Kidney epithelial cell (primary cell): ENCODE measurements at places on chromosomes 7 and 10.

GRCh38 chr10:29508554-29509244, 126.1 kb downstream of the SVIL start:
- DNase-seq, result no peak

DNA sequence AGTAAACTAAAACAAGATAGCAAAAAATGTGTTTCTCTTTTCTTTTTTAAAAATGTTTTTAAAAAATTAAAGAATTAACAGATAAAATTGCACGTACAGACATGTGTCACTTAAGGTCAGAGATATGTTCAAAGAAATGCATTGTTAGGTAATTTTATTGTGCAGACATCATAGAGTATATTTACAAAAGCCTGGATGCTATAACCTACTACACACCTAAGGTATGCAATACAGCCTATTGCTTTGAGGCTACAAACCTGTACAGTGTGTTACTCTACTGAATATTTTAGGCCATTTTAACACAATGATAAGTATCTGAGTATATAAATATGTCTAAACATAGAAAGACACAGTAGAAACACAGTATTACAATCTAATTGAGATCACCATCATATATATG, 253.1 kb downstream of the PRKG1 start:
- DNase-seq, result no peak

DNA sequence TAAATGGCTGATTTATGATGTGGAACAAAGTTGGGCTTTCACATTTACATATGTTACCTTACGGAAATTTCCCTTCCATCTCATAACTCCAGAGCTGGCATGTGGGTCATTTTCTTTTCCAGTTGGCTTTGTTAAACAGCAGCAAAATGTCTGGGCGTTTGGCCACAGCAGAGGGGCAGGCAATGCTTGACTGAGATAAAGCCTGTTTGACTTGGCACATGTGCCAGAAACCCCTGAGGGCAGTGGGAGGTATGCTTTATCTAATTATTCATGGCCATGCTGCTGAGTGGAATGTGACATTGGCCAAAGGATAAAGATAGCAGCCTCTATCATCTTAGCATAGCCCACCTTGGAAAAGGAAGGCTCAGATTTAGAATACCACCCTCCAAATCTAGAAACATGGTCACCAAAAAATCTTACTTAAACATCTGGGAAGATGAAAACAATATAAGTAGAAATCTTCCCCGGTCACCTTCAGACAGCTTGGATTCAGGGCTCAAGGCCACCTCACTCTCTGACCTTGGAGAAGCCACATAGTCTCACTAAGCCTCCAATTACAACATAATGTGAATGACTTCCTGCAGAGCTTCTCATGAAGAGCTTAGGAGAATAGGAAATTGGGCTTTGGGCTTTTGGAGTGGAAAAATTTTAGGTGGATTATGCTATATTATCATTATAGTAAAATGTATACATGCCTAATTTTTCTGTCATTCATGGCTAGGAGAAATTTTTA, 101.5 kb downstream of the GRM3 start:
- DNase-seq, result no peak

GRCh38 chr7:149306854-149307253, 44.9 kb downstream of the ZNF783 start:
- no peak for DNase-seq

DNA sequence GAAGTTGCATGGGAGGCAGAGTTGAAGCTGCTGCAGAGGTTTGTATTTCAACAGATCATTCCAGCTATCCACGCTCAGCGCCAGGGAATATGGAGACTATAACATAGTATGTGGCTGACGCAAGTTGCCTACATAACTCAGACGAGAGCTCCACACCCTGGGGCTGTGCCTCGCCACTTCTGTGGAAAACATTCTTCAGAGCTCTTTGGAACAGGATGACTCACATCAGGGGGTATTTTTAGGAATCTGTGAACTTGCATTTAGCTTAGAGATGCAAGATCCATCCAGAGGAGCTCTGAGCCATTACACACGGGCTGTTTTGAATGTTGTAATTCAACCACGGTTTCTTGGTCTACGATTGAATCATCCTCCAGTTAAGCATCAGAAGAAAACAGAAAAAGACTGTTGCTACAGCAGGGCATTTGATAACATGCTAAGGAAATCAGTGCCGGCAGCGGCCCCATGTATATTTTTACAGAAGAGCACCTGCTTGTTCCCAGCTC, 481.5 kb upstream of the AKR1E2 start:
- peak; percentile 97 for DNase-seq
